Mucosa of gallbladder (tissue), 1 donor: ENCODE measurements at places on chromosomes 1 and 21.

DNA sequence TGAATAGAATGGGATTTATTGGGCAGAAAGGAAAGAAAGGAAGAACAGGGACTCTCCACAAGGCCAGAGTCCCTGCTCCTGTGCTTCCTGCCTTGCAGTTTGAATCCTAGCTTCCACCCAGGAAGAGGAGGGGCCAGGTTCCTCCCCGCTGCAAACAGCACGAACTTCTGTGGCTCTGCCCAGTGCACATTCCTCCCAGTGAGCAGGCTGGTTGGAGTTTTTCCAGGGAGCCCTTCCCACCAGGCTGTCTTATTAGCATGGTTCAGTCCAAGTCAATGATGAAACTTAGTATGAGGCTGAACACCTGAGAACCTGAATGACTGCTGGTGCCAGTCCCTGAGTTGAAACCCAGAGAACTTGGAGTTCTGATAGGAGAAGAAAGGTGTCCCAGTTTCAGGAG lies 247.2 kb downstream of the DUSP10 start:
- peak; percentile 16 for DNase-seq

DNA sequence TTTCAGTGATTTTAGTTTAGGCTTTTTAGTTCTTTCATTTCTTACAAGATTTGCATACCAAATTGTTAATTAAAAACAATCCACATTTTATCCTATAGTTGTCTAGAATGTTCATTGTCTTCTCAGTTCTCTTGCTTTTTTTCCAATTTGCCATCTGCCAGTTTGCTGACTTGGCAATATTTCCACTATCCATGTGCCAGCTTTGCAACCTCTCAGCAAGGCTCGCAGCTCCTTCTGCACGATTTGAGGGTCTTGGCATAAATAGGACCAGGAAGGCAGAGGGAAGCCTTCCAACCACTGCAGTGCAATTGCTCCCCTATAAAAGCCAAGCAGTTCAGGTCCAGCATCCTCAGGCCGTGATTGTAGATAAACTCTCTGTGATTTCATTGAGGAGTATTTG lies 306.8 kb upstream of the FMN2 start:
- no peak for DNase-seq

DNA sequence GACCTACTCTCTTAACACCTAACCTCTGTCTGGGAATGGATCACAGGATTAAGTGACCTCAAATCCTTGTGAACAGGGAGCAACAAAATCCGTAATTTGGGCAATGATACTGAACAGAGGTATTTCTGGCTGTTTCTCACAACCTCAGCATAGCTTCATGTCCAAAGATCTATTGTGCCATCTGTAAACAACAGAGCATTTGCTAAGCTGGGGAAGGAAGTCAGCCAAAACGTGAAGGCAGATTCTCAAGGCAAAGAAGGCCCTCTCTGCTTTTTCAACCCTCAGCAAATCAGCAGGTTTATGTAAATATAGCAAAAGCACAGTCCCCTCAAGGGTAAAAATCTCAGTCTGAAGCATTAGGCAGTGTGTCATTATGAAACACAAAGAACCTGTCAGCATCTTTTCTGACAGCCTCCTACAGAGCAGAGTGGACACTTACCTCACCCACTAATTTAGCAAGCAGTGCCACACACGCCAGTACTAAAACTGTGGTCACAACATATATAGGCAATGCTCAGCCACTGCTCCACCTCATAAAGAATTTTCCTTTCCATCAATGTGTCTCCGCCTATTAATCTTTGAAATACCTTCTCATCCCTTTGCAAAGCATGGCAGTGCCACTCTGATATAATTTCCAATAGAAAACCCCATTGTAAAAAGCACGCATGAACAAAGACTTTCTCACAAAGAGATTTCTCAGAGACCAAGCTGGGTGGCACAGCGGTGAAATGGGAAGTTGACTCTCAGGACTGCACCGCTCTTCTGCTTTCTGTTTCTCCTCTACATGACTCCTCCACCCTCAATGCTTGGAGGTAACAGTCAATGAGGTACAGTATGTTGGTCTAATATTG lies 188.0 kb downstream of the RERE start:
- DNase-seq, result no peak

DNA sequence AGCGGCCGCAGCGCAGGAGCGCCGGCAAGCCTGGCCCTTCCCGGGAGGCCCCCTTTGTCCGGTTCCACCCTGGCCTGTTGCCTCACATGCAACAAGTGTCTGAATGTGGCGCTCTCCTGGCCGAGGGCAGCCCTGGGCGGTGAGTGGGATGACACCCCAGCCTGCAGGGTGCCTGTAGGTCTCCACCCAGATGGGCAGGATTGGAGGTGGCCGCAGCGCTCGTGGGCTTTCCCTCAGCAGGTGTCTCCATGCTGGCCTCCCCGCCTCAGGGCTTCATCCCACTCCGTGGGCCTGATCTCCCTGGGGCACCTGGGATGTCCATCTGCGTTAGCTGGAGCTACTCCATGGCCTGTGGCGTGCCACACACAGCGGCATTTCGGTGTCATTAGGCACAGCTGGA lies 1.5 kb downstream of the MIB2 start:
- DNase-seq, result no peak

DNA sequence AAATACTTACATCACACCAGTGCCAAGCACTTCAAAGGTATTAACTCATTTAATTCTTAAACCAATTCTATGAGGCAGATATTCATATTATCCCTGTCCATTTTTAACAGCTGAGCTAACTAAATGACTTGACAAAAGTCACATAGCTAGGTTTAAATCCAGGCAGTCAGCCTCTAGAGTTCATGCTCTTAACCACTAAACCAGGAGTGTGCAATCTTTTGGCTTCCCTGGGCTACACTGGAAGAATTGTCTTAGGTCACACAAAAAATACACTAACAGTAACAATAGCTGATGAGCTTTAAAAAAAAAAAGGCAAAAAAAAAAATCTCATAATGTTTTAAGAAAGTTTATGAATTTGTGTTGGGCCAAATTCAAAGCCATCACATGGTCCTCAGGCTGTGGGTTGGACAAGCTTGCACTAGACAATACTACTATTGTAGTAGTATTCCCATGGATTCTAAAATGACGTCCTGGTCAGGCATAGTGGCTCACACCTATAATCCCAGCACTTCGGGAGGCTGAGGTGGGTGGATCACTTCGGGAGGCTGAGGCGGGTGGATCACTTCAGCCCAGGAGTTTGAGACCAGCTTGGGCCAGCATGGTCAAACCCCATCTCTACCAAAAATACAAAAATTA lies 10.0 kb downstream of the UBR4 start:
- DNase-seq, result no peak

DNA sequence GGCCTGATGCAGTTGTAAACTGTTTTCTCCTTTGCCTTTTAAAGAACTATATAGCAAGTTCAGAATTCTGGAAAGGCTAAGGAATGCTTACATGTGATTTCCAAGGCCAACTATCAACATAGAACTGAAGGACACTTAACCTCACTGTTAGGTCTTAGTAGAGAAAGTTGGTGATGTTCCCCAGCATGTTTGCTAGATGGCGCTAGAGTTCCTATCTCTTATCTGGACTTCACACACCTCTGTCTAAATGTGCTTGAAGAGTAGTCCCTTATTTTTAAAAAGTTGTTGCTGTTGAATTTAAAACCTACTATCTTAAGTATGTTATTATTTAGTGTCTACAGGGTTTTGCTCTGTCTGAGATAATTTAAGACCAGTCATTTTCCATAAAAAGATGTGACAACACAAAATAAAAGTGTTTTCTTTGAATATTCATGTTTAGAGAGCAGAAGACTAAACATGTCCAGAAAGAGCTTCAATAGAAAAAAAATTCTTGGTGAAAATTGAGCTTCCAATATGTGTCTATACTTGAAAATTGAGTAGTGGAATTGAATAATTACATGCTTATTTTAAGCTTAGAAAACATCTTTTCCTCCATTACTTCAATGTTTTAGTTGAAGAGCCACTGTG lies 237.3 kb downstream of the S1PR1 start:
- no peak for DNase-seq

- DNase-seq, result no peak
These were observed 244.0 kb upstream of the VAMP3 start for GRCh38 chr1:7526867-7527732.

DNA sequence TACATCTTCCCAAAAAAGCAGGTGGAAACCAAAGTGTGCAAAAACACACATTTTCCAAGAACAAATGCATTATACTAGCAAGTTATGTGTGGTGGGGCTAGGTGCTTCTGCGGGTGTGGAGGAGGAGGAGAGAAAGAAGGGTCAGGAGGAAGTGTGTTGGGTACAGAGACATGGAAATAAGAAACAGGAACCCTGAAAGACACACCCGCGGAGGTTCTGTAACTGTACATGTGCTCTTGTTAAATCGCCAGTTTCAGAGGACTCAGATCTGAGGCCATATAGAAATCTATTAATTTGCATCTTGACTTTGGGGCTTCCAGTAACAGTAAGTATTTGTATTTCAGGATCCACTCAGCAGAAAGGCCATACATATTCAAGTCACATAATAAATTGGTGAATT lies 30.9 kb downstream of the ERG start:
- no peak for DNase-seq

DNA sequence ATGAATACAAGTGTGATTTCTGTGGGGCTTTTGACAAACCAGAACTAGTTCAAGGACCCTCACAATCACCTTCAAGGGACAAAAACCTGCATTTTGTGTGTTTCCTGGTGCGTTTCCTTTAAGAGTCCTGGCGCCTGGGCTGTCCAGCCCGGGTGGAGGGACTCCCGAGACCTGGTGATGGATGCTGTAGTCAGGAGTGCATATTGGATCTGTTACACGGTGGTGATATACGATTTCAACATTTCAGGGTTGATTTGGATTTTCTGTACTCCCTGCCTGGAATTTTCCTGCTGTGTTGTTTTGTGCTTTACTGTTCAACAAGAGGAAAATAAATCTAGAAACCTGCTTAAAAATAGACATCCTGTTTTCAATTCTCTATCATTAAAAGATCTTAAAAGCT lies 162.0 kb downstream of the KIF26B start:
- DNase-seq, result no peak

DNA sequence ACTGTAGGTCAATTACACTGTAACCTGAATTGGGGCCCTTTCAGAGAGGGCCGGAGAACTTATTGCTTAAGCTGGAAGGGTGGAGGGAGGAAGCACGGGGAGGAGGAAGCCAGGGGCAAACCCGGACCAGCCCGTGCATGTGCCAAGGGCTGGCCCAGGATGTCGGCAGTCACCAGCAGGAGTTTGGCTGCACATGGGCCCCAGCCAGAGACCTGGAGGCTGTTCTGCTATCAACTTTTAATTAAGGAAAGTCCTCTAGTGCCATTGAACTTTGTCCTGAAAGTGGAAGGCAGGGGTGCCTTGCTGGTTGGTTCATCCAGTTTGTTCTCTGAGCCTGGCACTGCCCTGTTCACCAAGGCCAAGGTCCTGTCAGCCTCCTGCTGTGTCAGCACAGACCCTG lies 200.8 kb upstream of the VAMP3 start:
- peak; percentile 56 for DNase-seq

GRCh38 chr1:157245823-157246222 lies 107.6 kb upstream of the ETV3 start:
- no peak for DNase-seq

DNA sequence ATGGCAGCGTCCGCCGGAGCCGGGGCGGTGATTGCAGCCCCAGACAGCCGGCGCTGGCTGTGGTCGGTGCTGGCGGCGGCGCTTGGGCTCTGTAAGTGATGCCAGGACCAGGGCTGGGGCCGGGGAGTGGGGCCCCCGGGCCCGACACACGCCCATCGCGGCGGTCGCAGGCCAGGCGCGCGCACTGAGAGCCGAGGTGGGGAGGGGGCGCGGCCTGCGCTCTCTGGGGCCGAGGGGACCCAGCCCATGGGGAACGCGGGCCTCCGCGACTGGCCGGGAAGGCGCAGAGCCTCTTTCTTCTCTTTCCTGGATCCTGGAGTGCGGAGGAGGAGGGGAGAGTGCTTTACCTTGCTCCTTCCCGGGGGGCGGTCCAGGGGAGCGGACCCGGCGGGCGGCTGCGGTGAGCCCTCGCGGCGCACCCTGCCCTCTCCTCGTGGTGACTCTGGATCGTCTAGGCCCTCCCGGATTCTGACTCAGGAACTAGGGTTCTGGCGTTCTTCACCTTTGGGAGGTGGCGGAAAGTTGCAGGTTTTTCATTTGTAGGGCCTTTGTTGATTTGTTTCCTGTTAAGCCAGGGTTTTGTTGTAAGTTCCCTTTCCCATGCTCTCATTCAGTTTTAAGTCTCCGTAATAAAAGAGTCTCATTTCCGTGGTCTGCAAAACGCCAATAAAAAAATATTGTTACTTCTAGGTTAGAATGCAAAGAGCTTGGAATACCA lies 529 bp downstream of the MPZL1 start:
- peak; percentile 27 for DNase-seq

GRCh38 chr1:210582205-210582970 lies 253.7 kb downstream of the HHAT start:
- no peak for DNase-seq

- no peak for DNase-seq
These were observed 50.2 kb upstream of the TNR start for GRCh38 chr1:175793617-175794016.

GRCh38 chr1:46034601-46035516 lies 97.6 kb downstream of the PIK3R3 start:
- no peak for DNase-seq

- no peak for DNase-seq
These were observed 684 bp downstream of the IFI16 start for GRCh38 chr1:159010391-159010790.

- DNase-seq, result no peak
These were observed 41.3 kb downstream of the RIPK4 start for GRCh38 chr21:41725421-41726031.

- DNase-seq, result no peak
These were observed 123.7 kb downstream of the FOXD2 start for GRCh38 chr1:47561523-47562007.

GRCh38 chr1:150561974-150562445 lies 12.8 kb downstream of the ADAMTSL4 start:
- peak; percentile 94 for DNase-seq

DNA sequence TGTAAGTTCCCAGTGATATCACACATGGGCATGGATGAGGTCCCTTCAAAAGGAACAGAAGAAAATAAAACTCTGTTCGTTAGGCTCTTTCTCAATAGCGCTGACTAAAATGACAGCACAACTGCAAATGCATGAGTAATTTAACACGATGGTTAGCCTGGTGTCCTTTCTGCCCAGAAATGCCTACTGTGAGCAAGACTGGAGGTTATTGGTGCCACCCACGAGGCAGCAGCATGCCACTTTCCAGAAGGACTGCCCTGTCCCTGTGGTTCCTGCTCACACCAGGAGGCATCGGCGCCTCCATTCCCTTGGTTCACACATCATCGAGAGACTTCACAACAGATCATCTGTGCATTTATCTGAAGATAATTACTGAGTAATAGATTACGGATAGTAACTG lies 26.2 kb downstream of the VPS26C start:
- DNase-seq, result no peak

DNA sequence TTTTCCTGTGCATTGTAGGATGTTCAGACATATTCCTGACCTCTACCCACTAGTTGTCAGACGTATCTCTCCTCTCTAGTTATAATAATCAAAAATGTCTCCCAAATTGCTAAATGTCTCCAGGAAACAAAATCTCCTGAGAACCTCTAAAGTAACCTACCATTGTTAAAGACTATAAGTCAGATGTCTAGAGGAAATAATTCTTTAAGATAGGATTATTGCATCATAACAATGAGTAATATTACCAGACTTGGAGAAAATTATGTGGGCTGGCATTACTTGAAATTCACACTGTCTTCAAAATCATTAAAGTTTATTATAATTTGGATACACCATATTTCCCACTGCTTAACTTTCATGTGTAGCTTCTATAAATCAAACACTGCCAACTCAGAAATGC lies 643.0 kb upstream of the ADGRL2 start:
- no peak for DNase-seq
